ENCODE measurements at places on chromosomes 1 and 21.

DNA sequence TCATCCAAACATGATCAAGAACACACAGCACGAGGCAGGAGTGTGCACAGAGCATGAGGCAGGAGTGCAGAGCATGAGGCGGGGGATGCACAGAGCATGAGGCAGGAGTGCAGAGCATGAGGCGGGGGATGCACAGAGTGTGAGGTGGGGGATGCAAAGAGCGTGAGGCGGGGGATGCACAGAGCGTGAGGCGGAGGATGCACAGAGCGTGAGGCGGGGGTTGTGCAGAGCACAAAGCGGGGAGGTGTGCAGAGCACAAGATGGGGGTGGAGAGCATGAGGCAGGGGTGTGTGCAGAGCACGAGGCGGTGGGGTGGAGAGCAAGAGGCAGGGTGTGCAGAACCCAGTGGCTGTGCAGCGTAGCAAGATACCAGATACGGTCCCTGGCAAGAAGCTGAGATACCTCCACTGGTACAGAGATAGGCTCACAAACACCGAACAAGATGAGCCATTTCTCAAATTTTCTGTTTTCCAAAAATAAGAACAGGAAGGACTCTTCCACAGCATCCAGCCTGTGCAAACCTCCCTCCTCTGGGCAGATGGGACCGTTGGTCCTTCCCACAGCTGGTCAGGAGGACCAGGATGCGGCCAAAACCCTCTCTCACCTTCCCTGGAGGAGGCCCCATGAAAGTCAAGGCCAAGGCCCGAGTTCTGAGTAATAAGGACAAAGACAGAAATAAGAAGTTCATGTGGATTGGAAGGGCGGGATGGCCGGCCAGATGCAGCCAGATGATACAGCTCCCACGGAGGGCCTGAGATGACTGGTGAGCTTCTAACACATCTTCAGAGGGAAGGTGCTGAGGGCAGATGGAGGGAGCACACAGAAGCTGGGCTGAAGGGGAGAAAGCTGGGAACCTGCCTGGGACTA is 12.0 kb downstream of the SPATC1L start:
- no peak for DNase-seq

GRCh38 chr1:32501865-32502264 is 37.0 kb downstream of the ZBTB8B start:
- DNase-seq: no peak

DNA sequence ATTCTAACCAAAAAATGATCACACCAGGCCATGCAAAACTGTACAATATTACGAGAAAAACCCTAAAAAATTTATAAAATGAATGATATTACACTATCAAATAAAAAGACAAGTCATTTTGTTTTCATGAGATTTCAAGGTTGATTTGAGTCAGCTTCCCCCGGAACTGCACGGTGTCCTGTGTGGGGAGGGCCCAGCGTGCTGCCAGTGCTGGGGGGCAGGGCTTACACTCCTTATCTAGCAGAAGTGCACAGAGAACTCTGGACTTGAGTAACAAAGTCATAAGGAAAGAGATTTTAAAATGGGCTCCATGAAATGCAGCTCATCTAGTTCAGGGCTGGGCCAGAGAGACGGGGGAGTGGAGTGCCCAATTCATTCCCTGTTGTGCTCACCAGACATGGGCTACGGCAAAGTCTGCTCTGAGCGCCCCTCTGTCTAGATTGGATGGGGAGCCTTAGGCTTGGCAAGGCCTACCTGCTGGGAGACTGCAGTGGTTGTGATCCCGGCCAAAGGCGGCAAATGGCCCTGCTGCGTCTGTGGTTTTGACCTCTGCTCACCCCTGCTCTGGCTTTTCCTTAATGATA is 50.1 kb downstream of the COQ8A start:
- peak; percentile 58 for DNase-seq

DNA sequence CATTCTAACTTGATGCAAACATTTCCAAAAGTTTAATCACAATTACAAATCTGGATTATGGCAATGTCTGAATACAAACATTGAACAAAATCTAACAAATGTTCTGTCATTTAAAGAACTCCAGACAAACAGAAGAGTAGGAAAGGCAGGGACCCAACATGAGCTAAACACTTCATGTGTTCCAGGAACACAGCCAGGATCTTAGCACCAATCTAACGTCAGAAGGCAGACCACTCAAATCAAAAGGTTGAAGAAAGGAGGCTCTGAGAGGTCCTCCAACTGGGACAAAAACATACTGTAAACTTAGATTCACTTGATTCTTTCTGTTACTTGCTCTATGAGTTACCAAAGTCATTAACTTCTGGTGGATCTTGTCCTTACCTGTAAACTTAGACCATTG is 374.0 kb downstream of the NEGR1 start:
- DNase-seq: no peak

- no peak for DNase-seq
These were observed 161.9 kb upstream of the GORAB start for GRCh38 chr1:170370087-170370486.

DNA sequence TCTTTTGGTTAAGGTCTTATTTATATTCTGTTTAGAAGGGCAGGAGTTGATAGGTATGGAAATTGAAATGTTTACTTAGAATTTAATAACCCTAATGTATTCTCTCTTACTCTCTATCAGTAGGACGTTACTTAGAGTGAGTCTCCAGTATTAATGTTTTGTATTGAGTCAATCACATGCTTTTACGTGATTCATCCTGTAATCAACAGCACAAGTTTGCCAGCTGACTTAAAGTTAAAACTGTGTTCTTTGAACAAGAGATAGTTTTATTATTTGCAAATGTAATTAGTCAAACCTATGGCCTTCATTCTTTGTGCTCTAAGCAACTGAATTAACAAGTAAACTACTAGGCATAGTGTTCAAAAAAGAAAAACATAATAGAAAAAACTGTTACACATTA is 57.3 kb downstream of the PKN2 start:
- DNase-seq: no peak

GRCh38 chr1:235093696-235094592 is 34.7 kb downstream of the TOMM20 start:
- DNase-seq: peak; percentile 27

DNA sequence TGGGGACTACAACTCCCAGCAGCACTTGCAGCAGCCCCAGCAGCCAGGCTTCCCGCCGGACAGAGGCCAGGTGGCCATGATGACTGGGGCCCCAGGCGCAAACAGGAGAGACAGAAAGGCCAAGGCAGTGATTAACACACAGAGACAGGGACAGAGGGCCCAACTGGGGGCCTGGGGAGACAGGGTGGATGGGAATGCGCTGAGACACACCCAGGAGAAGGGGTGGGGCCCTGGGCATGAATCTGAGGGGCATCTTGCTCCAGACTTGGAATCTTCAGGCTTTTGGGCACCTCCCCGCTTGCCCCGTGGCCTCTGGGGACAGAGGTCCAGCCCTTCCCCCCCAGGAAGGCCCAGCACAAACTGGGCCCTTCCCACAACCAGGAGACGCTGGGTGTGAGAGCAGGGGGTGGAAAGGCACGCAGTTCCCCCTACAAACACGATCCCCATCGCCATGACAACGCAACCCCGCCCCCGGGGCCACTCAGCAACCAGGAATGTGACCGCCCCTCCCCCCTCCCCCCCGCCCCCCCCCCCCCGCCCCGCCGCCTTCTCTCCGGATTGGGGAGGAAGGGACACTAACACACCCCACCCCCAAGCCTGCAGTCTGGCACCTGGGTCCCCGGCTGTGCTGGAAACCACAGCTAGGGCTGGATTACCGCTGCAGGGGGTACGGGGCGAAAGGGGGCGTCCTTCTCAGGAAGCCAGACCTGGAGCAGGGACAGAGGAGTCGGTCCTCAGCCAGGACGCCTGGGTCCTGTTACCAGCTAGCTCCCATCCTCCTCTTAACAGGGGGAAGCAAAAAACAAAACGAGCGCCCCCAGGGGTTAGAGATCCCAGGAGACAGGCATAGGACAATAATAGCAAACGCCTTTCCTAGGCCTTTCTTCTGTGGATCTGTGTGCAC is 4.5 kb downstream of the HDGF start:
- peak; percentile 36 for DNase-seq

DNA sequence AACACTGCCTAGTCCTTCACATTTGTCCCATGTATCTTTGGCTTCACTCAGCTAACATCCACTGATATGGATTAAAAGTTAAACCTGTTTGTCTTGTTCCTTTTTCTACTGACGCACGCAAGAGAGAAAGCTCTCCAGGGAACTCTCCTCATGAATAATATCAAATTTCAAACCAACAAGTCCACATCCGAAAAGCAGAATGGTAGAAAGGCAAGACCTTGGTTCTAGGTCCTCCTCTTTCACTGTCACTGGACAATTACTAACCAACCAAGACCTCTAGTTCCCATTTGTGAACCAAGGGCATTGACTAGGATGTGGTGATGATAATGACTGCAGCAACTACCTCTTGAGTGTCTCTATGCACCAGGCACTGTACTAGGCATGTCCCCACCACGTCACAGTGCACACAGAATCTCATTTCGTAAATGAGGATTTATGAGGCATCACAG is 8.4 kb downstream of the PLPP3 start:
- DNase-seq: no peak

- no peak for DNase-seq
These were observed 38.3 kb downstream of the ECE1 start for GRCh38 chr1:21251773-21252471.

DNA sequence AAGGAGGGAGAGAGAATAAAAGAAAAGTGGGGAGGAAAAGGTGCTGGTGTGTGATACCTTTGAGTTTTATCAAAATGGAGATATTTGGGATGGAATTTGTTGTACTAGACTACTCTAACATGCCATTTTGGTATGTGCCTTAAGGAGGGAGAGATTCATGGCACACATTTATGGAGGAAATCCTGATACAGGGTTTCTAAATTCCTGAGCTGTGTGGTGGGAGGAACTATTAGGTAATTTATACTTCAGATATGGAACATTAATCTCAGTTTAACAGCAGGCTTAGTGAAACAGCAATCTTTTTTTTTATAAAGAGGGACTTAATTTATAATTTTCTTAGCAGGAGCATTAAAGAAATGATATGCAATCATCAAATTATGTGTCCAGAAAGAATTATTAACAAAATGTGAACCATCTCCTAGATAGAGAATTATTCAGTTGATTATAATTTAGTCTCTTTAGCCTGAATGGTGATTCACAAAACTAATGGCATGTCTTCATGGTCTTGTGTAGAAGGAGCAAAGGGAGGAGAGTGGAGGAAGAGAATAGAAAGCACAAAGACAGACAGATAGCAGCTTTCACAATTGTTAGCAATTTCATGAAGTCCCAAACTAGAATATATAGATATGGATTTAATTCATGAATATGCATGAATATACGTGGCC is 301.6 kb downstream of the HLX start:
- DNase-seq: no peak

DNA sequence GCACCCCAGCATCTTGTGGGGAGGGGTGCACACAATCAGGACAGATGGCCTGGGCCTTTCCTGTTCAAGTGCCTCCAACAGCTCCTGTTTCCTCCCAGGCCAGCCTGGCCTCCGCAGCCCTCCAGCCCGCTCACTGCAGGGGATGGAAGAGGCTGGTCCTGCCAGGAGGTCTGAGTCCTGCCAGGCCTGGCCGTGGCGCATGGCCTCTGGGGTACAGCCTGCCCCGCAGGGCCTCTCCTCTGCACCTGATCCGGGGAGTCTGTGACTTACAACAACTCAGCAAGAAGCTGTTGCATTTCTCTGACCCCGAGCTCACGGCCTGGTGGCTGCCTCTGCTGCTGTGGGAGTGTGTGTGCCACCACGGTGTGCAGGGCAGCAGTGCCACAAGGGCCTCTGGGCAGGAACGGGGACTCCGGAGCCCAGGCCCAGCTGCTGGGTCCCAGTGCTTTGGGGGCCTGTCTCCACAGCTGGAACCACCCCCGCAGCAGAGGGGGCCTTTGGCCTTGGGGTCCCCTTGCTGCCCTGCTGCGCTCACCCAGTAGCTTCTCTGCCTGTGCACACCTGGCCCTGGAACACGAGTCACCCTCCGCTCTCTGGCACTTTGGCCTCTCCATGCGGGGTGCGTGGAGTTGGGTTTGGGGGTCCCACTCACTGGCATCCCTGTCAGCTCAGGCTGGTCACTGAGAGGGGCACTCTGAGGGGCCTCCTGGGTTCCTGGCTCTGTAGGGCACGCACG is 17.4 kb upstream of the LRRC3 start:
- no peak for DNase-seq

DNA sequence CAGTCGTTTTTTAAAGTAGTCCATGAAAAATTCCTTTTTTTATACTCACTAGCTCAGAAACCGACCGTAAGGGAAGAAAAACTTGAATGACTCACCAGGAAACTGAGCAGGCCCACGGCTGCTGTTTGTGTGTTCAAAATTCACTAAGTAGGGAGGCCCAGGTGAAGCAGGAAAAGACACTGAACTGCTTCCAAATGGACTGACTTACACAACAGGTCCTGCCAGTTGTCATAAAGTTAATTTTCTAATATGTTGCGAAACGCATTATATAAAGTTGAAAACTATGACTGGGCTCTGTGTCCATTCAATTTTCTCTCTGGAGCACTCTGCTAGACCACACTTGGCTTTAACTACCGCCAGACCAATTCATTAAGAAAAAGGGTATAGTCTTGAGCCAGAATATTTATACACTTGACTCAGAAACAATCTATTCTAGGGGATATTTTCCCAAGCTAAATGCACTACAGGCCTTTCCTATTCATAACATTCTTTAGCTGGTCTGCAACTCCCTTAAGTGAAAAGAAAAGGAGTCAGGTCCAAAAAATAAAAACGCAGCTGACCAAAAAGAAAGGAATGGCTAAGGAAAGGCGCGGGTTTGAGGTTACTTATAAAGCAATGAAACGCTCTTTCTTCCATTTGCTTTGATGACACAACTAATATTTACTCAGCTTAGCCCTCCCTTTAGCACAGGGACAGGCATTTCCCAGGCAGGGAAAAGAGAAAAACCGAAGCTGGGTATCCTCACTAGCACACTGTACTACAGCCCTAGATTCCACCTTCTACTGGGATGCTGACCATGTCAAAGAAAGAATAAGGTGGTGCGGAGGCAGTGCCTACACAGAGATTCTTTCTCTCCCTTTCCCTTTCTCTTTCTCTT is 306.3 kb upstream of the ESRRG start:
- DNase-seq: no peak

DNA sequence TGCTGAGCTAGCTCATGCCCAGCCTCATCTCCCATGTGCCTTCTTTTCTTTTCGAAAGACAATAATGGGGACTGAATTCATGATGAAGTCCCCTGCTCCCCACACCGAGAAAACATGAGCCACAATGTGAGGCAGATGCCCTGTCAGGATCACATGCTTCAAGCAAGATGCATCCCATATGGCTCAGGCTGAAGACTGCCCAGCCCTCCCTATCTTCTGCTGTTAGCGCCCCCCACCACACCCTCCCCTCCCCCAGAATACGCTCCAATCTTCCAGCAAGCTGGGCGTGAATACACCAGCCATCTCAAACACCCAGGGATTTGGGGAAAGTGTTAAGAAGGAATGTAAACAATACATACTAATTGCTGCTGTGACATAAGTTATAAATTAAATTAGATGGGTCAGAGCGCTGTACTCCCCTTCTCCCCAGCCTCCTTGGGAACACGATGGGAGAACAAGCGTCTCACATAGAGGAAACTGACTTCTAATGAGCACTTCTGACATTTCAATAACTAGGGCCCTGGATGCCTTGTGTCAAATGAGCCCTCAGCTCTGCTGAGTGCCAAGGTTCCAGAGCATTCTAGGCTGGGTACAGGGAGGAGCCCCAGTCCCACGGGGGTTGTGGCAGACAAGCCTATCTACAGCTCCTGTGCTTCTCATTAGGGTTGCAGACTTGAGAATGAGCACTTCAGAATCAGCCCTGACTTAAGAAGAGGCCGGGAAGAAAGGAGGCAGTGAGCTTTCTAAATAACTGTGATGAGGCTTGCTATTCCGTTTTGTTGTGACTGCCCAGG is 55.6 kb downstream of the TNR start:
- no peak for DNase-seq

GRCh38 chr1:54127594-54128300 is 25.1 kb downstream of the CDCP2 start:
- no peak for DNase-seq

- DNase-seq: no peak
These were observed 82.1 kb downstream of the PRDM2 start for GRCh38 chr1:13781907-13782633.
